ENCODE measurements at places on chromosomes 7 and 10.

DNA sequence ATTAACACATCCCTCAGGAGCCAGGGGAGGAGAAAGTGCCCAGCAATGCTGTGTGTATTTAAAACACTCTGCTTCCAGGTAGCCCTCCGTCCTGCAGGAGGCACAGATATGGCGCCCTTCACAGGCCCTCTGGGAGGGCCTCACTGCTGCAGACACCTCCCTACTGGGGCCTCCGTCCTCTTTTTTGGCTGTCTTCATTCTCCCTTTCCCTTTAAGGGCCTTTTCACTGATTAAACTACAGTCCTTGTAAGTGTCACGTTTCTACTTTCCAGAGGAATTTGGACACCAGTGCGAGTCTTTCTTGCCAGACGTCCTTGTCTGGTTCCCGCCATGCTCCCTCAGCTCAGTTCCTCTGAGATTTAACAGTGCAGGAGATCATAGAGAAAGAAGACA lies 39.7 kb upstream of the MKRN1 start:
- no peak for DNase-seq

DNA sequence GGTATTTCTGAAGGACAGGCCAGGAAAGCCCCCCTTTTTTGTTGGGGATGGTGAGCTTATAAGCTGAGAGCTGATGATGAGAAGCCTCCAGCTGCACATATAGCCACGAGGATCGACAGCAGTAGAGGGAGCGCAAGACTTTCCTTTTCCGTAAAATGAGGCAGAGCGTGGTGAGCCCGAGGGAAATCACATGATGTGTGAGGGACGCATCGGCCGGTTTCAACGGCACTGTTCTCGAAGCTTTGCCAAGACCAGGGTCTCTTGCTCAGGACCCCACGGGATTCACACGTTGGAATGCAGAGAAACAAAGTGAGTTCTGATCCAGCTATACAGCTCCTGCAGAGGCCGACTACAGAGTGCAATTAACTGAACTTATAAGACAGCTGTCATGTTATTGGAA lies 55.7 kb downstream of the ADAM12 start:
- DNase-seq: no peak

DNA sequence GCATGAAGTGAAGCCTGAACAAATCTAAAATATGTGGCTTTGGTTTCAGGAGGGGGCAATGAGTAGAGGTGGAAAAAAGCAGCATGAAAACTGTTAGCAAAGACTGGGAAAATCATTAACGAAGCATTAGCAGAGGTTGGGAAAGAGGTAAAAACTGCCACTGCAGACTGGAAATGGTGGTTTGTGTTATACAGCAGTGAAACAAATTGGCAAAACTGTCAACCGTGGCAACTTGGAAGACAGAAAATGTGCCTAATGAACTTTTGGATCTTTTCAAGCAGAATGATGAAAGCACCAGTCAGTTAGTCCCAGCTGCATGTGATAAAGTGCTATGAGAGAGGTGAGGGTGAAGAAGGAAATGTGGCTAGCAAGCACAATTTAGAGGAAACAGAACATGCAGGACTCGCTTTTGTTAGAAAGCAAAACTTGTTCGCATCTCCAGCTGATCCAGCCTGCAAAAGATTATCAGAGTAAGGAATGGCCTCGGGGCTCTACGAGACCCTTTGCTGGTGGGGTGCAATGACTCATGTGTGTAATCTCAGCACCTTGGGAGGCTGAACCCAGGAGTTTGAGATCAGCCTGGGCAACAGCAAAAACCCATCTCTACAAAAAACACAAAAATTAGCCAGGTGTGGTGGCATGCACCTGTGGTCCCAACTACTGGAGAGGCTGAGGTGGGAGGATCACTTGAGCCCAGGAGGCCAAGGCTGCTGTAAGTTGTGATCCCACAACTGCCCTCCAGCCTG lies 45.7 kb downstream of the SKIDA1 start:
- DNase-seq: no peak

DNA sequence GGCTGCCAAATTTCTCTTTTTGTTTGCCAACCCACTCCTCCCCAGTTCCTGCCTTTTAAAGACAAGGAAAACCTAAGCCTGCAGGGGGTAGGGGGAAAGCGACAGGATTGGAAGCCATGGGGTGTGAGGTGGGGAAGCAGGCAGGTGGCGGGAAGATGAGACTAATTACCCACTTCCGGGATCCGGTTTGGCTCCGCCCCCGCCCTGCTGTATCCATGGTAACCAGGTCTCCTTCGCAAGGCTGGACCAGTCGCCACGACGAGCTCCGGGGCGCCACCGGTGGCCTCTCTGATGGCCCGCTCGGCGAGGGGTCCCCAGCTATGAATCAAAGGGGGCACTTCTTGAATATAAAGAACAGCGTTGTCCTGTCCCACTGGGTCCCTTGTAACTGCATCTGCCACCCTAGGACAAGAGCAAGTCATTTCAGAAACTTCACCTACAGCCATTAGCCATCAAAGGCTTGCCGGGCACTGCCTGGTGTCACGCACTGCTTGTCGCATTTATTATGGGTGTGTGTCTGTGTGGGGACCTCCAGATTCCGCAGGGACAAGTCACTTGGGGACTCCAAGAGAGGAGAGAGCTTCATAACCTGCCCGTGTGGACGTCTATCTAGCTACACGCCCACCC lies 55.4 kb upstream of the LMTK2 start:
- peak; percentile 84 for DNase-seq

DNA sequence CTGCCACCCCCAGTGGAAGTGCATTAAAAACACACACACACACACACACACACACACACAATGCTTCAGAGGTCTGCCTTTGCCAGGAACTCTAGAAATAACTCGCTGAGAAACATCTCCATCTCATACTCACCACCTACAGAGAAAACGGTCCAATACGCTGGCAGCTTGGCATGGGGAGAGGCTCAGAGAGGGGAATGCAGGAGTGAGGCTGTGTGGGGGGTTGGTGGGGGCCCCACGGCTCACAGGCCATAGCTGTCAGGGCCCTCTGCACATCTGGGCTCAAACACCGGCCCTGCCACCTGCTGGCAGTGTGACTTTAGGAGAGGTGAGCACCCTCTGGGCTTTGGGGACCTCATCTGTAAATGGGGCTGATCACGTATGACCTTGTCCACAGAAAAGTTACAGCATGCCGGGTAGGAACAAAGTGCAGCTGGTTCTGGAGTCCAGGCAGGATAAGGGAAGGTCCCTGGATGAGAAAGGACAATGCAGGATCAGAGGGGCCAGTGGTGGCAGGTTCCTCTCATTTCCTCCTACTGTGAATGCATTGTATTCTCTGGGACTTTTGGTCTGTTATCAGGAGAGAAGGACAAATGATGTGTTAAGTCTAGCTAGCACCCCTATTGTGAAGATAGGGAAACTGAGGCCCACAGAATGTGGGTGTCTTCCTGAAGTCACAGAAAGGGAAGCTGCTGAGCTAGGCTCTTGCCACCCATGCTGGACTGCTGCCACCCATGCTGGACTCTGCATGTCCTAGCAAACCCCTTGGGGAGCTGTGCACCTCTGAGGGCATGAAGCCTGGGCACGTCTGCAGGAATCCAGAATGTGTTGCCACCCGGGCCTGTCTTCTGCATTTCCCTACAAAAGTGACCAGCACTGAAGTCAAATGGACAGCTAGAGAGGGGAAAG lies 404.6 kb downstream of the RPS24 start:
- no peak for DNase-seq

- no peak for DNase-seq
Observed at GRCh38 chr7:157357129-157358040, 20.6 kb downstream of the DNAJB6 start.

DNA sequence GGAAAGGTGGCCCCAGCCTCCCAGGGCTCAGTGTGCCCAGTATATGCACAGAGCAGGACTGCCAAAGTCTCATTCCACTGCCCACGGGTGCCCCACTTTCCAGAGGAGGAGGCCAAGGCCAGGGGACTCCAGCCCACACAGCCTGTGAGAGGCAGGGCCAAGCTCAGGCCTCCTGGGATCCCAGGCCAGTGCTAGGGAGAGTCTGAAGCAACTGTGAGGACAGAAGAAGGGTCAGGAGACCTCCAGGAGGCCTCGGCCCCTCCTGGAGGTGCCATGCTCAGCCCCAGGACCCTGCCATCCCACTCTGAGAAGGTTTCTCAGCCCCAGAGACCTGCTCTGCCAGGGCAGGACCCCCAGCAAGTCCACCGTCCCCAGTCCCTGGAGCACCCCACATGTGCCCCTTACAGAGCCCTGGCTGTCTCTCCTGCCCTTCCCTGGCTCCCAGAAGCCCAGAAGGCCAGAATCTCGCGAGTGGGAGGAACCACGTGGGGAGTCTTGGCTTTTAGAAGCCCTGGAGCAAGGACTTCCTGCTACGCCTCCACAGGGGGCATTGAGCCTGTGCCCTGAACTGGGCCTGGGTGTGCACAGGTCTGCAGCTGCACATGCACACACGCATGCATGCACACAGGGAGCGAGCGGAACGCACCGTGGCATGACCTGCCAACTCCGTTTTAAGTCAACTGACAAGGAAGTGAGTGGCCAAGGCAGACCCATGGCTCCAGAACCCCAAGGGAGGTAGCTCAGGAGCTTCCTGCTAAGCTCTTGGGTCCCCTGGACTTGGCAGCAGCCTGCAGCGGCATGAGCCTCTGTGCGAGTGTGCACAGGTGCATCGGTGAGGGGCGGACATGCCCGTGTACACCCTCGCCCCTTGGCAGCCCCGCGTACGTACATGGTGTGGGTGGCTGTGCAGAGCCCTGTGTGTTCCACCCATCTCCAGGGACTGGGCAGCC lies 33.6 kb downstream of the ZCCHC24 start:
- DNase-seq: no peak

DNA sequence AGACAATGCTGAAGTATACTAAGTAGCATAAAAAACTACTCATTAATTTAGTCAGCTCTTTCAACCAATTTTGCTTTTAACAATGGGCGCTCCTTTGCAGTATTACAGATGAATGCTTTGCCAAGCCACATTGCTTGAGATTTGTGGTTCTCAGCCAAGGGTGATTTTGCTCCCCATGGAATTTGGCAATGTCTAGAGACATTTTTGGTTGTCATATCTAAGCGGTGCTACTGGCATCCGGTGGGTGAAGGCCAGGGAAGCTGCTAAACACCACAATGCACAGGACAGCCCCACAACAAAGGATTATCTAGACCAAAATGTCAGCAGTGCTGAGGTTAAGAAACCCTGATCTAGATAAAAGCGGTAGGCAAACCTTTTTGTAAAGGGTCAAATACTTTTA lies 112.0 kb downstream of the UBE2H start:
- no peak for DNase-seq

- peak; percentile 77 for DNase-seq
Observed at GRCh38 chr7:115728518-115728917, 302.0 kb downstream of the TFEC start.
